ENCODE measurements at places on chromosomes 7 and 10. TPM values are rescaled to one million over a fixed set of nuclear protein-coding genes. Genes with fewer than 3 reads are reported as not detected.

DNA sequence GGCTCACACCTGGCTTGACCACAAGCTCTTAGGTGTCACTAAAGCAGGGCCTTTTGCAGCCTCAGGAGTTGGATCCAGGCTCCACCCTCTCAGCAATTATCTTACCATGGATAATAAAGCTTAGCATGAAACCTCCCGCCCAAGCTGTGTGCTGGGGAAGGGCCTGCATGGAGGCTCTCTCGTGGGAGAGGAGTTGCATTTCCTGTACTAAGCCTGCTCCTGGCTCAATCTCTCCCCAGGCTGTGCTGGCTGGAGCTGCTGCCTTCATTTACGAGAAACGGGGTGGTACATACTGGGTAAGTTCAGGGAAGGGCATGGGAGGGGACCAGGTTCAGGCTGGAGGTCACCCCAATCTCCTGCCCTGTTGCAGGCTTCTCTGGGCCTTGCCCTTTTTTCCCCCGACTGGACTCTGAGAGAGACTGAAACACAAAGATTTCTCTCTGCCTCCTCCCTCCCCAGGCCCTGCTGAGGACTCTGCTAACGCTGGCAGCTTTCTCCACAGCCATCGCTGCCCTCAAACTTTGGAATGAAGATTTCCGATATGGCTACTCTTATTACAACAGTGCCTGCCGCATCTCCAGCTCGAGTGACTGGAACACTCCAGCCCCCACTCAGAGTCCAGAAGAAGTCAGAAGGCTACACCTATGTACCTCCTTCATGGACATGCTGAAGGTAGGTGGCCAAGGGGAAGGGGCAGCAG, 2.7 kb downstream of the TMEM176A start:
- no peak for DNase-seq

GRCh38 chr7:8625612-8626011, 192.2 kb downstream of the NXPH1 start:
- DNase-seq: no peak

DNA sequence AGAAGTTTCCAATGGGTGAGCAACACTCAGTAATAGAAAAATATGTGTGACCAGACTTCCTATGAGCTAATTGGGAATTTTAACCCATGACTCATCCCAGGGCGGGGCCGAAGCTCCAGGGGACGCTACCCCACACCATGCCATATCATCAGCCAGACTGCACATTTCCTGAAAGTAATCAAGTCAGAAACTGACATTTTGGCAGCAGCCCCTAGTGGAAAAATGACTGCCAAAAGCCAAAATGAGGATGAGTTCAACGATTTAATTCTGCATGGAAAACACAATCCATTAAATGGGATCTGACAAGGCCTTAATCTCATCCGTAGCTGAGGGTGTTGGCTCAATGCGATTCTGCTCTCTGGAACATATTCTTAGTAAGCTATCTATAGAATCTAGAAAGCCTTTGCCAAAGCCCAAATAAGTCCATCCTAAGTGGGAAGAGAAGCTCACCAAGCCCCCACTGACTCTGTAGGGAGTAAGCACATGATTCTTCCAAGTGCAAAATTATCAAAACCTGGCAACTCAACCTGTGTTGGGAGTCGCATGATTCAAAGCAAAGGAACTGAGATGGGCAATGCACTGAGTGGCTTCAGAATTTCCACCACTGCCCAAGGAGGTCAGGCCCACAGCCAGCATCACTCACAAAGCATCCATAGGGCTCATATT, 93.1 kb upstream of the PDE1C start:
- peak; percentile 92 for DNase-seq

- no peak for DNase-seq
Observed at GRCh38 chr7:147472556-147472955, 1118.0 kb upstream of the C7orf33 start.

- DNase-seq: no peak
Observed at GRCh38 chr10:7915923-7916536, 97.7 kb downstream of the TAF3 start.

DNA sequence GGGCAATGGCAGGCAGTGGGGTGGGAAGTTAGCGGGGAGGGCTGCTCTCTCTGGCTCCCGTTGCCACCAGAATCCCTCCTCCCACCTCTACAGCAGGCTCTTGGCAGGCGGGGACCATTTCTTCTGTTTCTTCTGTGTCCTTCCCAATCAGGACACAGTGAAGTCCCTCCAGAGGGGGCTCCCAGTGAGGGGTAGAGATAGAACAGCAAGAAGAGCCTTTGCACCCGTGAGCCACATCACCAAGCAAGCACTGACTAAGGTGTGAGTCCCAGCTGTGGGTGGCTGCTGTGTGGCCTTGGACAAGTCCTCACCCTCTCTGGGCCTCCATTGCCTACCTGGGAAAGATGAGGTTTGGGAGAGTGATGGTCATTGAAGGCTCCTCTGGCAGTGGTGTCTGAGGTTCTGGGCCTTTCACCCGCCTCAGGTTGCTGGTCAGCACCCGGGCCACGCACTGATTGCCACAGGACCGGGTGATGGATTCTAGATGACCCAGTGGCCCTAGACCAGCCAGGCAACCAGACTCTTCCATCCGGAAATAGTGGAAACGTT, 26.0 kb upstream of the PCBD1 start:
- DNase-seq: no peak

GRCh38 chr7:101678658-101679057, 49.6 kb upstream of the MYL10 start:
- no peak for DNase-seq

DNA sequence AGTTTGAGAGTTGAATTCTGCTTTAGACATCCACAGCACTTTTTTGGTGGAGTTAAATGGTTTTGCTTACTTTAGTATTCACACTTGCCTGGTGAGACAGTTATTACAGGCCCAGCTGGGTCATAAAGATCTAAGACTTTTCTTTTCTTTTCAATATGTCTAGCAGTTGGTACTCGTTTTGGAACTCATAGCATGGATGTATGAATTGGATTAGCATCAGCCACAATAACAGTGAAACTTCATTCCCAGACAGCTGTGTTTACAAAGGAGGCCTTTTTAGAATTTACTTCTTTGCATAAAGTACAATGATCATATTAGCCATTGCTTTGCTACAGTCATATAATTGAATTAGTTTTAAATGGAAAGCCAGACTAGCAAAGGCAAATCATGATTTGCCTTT, 168.4 kb upstream of the DKK1 start:
- no peak for DNase-seq

DNA sequence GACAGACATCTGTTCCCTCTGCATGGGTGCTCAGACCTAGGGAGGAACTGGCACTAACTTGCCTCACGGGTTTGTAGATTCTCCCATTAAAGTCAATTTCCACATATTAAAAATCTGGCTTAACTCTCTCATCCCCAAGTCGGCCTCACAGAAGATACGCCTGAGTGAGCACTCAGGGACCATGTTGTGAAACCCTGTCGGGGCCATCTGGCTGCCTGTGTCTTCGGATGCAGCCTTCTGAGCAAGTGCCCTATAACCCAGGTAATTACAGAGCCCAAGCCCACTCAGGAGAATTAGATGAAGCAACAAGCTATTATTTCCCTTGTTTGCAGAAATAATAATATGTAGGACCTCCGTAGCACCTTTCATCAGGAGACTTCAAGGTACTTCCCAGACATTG, 219.3 kb upstream of the GLI3 start:
- DNase-seq: no peak

- no peak for DNase-seq
Observed at GRCh38 chr10:73043766-73044377, 52.8 kb downstream of the P4HA1 start.

DNA sequence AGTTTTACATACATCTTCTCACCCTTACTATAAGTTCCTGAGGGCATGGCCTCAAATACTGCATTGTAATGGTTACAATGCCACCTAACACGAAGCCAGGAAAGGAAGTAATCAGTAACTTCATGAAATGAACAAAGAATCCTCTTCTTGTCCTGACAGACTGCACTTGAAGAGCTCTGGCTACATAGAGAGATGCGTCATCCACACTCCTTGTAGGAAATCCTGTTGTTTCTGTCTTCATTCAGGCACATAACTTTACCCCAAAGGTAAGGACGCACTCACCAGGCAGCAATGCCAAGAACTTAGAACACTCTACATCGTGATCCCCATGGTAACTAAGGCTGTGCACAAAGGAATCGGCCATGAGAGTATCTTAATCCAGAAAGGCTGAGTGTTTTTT, 80.3 kb upstream of the ARID5B start:
- no peak for DNase-seq

GRCh38 chr7:6026820-6027311, 4.3 kb upstream of the ANKRD61 start:
- DNase-seq: no peak

DNA sequence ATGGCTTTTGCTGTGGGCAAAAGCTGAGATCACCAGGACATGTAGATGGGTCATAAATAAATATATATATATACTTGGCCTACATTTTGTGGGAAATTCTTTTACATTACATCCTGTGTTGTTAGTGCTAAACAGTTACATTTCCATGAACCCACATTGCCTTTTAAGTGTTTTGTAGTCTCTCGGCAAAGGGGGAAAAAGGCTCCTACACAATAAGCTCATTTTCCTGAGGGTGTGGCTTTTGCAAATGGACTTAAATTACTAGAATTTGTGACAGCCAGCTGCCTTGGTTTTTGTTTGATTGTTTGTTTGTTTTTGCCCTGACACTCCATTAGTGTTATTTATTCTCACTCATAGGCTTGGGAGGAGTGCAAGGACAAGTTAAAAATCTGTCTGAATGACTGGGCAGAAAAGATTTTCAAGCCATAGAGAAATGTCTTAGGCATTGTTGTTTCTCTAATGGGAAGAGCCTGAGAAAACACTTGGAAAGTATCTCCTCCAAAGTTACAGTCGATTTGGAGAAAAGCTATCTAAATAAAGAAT, 128.8 kb downstream of the DGKB start:
- DNase-seq: peak; percentile 12

DNA sequence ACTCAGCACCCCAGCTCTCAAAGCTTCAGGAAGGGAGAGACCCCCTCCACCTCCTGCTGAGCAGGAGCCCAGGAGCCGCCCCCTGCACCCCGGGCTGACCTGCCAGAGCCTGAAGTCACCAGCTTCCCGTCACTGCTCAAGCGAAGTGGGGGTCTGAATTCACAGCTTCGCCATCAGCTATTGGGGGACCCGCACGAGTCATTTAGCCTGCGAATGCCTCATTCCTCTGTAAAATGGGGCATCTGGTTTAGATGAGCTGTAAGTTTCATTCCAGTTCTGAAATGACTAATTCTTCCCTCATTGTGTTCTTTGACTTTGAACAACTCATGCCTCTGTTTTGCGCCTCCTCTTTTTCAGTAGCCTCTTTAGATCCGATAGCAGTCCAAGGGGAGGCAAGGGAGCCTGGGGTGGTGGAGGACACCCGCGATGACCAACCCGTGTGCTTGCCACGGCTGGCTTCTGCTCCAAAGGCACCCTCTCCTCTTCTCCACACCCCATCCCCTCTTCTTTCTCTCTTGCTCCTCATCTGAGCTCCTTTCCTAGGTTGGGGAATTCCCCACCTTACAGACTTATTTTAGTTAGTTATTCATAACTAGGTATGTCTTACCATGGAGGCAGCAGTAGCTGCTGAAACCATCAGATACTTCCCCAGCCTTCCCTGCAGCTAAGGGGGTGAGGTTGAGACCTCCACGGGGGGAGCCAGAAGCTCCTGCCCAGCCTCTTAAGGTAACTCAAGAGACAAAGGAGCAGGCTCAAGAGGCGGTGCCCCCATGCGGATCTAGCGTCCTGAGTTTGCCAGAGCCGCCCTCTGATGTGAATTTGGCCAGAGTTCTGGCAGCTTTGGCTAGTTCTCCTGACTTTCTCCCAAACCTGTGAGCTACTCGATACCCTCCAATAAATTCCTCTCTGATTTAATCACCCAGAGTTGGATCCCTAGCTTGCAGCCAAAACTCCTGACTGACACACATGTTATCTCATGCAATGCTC, 47.7 kb downstream of the RBM17 start:
- DNase-seq: no peak

DNA sequence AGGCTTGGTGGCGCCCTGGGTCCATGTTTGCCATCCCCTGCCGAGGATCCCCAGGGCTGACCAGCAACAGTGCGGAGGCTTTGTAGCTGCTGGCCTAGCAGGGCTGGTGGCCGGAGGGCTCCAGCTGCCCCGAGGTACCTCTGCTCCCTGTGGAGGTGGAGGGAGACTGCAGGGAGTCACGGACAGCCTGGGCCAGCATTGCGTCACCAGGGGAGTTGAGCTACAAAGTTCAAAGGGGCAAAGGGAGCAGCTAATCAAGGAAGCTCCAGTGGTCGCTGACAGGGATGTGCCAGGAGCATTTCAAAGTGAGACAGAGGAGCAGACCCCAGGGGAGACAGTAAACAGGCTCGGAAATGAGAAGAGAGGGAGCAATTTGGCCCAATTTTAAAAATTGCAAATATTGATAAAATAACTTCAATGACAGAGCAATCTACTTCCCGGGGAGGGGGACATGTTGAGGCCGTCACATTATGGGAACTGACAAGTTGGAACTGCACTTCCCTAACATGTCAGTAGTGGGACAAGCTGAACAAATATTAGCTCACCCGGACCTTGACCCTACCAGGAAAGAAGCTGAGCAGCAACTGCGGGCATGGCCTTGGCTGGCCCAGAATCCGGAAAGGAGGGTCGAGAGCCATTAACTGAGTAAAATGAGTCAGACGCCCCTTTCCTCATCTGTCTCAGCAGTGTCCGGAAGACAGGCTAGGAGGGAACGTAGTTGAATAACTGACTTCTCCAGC, 39.4 kb downstream of the BTBD16 start:
- peak; percentile 73 for DNase-seq

DNA sequence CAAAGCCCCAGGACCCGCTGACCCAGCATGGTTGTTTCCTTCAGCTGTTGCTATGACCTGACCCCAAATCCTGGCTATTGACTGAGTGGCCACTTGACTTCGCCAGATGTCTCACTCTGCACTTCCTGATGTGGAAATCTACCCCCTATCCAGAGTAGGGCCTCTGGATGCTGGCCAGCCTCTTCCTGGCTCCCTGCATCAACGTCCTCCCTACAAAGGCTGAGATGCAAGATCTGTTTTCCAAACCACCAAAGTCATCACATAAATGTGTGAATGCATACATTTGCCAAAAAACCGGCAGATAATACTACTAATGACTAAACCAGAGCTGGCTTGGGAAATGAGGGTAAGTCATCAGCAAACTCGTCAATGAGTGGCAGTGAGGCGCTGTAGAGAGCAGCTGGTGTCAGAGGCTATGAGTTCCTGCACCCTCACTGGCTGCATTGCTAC, 70.4 kb downstream of the PYROXD2 start:
- no peak for DNase-seq

Gene SFTPA2
- total RNA-seq: not detected

Gene ELAPOR2
- total RNA-seq: 0.59 TPM

Gene SLC13A1
- not detected for total RNA-seq

Gene BHLHA15
- 4.4 TPM for total RNA-seq

Gene PARD3
- 71.6 TPM for total RNA-seq

Gene GATA3
- 0.12 TPM for total RNA-seq

Gene AGR2
- 650 TPM for total RNA-seq

Gene AKR1C8
- total RNA-seq: 0.10 TPM

Gene CLCN1
- total RNA-seq: not detected

Gene MMD2
- total RNA-seq: not detected

Gene ZNF804B
- not detected for total RNA-seq

All from NCI-H460 (cell line).